ENCODE measurements at places on chromosomes 5 and 9. TPM values are rescaled to one million over a fixed set of nuclear protein-coding genes. Genes with fewer than 3 reads are reported as not detected.

DNA sequence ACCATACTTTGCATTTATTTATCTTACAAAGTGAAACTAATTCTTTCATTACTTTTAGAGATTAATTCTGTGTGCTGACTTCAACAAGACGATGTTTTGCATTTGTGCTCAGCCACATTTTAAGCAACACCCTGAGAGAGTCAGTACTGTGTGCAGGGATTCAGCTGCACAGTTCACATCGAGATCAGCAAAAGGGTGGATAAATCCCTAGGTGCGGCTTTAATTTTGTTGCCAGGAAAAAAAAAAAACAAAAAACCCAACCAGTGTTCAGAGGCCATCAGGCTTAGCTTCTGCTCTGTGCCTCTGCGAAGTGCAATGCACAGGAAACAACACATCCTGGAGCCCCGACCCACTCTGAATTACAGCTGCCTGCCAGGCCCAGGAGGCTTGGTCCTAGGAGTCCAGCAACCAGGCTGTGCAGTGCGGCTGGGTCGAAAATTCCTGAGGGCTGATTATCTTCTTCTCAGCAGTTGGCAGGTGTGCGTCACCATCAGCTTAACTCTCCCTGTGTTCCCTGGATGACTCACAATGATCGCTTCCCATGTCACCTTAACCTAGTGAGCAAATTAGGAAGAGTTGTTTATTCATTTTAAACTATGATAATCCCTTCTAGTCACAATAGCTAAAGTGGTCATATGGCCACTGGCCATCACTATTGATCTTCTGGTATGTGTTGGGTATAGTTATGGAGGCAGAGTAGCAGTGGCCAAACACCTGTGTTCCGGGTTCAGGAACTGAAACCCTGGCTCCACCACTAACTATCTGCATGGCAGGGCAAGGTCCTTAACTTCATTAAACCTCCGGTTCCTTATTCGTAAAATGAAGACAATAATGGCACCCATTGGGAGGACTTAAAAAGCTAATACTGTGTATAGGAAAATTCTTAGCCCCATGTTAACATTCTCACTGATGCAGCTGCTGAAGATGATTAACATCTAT is 31.2 kb upstream of the NDUFB6 start:
- DNase-seq, result no peak

- no peak for DNase-seq
Measured at GRCh38 chr5:155750571-155750970, 576.4 kb upstream of the SGCD start.

Gene FOXD4
- 0.35 TPM for total RNA-seq

DNA sequence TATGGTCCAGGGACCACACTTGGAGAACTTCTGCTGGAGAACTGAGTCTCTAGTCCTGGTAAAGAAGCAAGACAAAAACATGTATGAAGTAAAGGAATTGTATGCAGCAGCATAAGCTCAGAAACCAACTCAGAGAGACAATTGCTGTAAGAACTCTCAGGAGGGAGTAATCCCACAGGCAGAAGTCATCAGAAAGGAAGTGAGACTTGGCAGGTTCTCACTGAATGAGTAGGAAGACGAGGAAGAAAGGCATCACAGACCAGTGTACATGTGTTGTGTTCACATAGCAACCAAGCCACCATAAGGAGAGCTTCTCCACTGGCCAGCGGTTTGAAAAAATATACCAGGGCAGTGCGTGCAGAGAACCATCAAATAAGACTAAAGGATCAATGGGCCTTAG is 57.9 kb upstream of the FST start:
- DNase-seq, result no peak

- DNase-seq, result no peak
Measured at GRCh38 chr5:142819825-142820224, 49.6 kb downstream of the ARHGAP26 start.

DNA sequence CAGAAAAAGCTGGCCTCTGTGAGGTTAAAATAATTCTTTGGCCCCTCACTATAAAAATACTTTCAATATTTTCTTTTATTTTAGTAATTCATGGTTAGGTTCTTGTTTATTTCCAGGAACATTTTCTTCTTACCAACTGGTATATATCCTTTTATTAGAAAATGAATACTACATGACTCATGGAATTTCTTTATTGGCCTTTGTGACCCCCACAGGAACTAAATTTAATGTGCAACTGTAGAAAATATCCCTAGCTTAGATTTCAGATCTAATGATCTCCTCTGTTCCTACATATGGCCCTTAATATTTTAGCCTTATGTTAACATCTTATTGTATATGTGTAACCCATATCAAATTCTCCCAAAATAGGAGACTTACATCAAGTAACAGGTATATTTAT is 429.9 kb downstream of the NR2F1-AS1 start:
- no peak for DNase-seq

DNA sequence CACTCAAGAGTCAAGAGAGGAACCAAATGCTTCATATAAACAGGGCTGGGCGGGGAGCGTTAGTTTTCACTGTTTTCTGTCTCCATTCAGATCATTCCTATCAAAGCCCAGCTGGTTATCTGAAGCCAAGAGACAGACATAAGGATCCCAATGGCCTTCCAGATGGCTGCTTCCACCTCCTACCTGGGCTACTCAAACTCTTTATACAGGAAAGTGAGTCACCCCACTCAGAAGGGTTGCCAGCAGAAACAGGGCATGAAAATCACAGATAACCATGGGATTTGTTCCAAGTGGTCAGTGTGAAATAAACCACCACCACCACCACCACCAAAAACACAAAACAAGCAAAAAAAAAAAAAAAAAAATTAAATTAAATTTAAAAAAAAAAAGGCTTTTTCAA is 5.5 kb downstream of the PRSS3 start:
- DNase-seq, result no peak

- DNase-seq, result no peak
Measured at GRCh38 chr5:81754621-81755020, 3.7 kb upstream of the SSBP2 start.

Gene DOCK8
- total RNA-seq, result 215 TPM

Gene HMCN2
- not detected for total RNA-seq

DNA sequence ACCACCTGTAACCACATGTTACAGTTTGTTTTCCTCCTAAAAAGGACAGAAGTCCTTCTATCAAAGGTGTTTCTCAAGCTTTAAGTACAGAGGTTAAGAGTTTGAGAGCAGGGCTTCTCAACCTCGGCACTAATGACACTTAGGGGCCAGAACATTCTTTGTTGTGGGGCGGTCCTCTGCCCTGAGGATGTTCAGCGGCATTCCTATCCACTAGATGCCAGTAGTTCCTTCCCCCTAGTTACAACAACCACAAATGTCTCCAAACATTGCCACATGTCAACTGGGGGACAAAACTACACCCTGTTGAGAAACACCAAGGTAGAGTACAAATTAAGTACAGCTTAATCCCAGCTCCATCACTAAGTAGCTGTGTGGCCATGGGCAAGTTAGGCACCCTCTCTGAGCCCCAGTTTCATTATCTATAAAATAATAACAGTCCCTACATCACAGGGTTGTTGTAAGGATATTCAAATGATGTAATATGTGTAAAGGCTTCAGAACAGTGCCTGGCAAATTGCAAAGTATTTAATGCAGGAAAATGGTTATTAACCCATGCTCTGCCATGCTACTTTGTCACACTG is 44.6 kb downstream of the PIP5K1B start:
- DNase-seq, result no peak

Gene PDCD1LG2
- total RNA-seq, result 0.54 TPM

- no peak for DNase-seq
Measured at GRCh38 chr9:92723299-92723625, 41.4 kb downstream of the BICD2 start.

DNA sequence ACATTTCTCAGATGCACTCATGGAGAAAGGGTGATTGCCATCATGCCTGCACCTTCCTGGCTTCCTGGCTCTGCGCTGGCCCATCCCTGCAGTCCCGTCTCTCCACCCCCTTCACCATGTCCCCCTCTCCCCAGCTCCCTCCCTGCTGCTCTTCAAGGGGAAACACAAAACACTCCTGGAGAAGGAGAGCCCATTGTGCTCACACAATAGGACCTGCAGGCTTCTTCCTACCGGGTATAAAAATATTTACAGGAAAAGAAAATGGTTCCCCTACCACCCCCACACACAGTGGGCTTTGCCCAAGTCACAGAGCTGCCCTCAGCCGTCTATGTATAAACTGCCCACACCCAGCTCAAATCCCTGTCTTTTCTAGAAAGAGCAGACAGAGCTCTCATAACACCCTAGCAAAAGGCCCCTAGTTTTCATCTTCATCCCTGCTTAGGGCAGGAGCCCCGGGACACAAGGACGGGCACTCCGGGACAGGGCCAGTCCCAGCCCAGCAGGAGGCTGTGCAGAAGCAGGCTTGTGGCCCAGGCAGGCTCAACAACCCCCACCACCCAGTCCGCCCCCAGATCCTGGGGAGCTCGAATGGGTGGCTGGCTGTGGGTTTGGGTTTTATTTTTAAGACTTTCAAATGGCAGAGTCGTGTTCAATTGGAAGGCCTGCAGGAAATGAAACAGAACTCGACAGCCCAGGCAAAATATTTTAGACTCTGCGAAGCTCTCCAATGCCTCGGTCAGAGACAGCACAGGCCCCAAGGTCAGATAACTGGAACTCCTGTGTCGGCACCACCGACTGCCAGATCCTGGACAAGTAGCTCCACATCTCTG is 77.3 kb downstream of the LRSAM1 start:
- DNase-seq, result no peak

- DNase-seq, result no peak
Measured at GRCh38 chr5:95850391-95850894, 27.9 kb upstream of the GLRX start.

Gene ZNF366
- total RNA-seq, result not detected

DNA sequence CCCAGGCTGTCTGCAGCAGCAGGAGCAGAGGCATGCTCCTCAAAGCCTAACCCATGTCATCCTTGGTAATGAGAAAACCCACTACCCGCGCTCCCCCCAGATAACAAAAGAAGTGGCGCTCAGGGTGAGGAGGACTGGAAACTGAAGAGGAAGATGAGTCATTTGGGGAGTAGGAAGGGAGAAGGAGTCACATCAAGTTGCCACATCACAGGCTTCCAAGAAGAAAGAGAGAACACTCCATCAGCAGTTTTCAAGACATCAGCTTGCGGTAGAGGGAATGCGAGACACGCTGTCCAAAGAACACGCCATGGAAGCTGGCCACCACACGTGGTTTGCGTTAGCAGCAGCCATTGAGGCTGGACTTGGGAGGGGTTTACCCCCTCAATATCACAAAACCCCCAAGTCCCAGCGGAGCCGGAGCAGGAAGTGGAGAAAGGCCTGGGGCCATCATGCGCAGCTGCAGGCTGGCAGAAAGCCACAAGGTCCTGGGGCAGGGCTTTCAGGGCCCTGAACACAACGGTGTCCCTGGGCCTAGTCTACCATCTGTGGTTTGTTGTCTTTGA is 41.5 kb downstream of the SH3PXD2B start:
- no peak for DNase-seq

DNA sequence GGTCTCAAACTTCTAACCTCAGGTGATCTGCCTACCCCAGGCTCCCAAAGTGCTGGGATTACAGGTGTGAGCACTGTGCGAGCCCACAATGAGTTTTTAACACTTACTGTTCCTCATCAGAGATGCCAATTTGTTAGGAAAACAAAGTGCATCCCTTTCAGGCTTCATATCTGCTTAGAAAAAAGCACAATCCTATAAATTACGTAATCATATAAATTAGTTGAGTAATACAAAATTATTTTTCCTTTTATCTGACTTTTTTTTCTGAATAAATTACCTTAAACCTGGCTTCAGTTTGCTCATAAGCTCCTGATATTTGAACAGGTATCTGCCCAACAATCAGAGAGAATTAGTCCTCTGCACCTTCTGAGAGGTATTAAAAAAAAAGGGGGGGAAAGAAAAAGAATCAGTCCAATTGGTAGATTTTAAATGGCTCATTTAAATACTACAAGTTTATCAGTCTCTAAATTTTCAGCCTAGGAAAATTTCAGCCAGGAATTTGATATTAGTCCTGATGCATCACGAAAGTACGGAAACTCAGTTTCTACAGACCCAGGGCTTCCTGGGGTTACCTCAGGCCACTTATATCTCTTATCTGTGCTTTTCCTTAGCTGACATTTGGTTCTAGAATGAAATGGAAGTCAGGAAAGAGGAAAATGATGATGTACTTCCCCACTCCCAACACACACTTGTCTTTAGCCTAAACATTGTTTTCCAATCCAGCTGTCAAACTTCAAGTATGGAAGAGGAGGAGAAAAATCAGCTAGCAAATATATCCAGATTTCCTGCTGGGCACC is 26.8 kb downstream of the ITGA1 start:
- DNase-seq, result no peak
